Vagina (tissue), 2 donors: ENCODE measurements at places on chromosomes 11 and 22. TPM values are rescaled to one million over a fixed set of nuclear protein-coding genes. Genes with fewer than 3 reads are reported as not detected.

Gene PHOX2A
- 3.4 TPM for total RNA-seq

Gene CHADL
- 3.7 TPM for total RNA-seq

Gene ARHGAP42
- total RNA-seq = 5.9 TPM

Gene FAM180B
- not detected for total RNA-seq

Gene RASD2
- 2.0 TPM for total RNA-seq

DNA sequence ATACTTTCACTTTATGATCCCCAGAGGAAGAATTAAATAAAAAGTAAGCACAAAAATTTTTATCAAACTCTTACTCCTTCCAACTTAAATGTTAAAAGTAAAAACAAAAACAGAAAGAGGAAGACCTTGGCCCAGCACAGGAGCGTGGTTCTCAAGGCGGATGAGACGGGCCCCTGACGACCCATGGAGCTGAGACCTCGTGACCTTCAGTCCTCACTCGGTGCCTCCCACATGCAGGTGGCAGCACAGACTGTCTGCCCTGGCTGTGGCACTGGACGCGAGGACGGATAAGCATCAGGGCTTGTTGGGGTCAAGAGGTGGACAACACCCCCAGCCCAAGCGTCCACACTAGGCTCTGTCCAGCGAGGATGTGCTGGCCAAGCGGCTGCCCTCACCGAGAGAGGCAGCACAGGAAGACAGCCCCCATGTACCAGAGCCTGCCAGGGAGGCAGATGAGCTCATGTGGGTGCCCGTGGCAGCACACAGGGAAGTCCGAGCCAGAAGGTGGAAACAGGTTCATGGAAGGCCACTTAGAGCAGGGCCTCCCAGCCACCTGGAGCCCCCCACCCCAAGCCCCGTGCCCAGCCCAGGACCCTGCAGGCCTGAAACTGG, 1389.8 kb downstream of the TBC1D22A start:
- no peak overlapping the region for H3K27ac ChIP-seq
- DNase-seq = no peak
- H3K36me3 ChIP-seq = no peaks in the 10 kb centered on the region
- H3K4me3 ChIP-seq = no peak overlapping the region
- no peaks in the 10 kb centered on the region for H3K4me1 ChIP-seq
- no peaks in the 10 kb centered on the region for H3K27me3 ChIP-seq

GRCh38 chr11:27857588-27857987, 157.3 kb upstream of the BDNF start:
- no peaks in the 10 kb centered on the region for H3K4me1 ChIP-seq
- no peak overlapping the region for H3K27ac ChIP-seq
- DNase-seq = no peak
- H3K27me3 ChIP-seq = no peaks in the 10 kb centered on the region
- no peak overlapping the region for H3K4me3 ChIP-seq

DNA sequence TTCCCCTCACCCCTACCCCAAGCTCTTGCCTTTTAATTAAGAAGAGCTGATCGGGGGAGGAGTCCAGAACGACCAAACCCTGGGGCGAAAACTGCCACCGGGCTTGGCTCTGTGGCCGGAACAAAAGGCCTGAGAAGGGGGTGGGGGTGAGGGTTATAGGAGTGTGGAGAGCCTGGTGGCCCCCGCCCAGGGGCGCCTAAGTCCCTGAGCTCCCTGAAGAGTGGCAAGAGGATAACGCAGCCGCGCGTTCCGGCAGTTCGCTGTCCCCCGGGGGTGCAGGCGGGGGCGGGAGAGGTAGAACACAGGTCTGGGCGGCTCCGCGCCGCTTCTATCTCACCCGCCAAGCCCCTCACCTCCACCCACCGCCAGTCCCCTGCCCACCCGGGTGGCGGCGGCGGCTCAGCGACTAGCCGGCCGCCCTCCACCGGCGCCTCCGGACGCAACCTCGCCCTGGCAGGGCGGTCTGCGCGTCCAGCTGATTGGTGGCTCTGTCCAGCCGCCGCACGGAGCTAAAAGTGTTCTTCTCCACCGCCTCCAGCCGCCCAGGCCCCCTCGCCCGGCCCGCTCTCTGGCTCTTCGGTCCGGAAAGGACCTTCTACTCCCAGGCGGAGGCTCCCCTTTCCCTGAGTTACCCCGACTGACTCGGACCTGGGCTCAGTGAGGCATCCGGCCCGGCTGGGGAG, 18.7 kb upstream of the BDNF start:
- H3K4me1 ChIP-seq = peaks cover 29% of the 10 kb centered on the region
- peak overlapping the region; percentile 35 for H3K4me3 ChIP-seq
- no peak overlapping the region for H3K27ac ChIP-seq
- DNase-seq = no peak
- H3K27me3 ChIP-seq = peaks cover 8% of the 10 kb centered on the region

GRCh38 chr11:114017723-114018122, 41.8 kb upstream of the ZBTB16 start:
- H3K27me3 ChIP-seq = no peaks in the 10 kb centered on the region
- H3K4me1 ChIP-seq = no peaks in the 10 kb centered on the region
- no peak for DNase-seq
- H3K4me3 ChIP-seq = no peak overlapping the region
- H3K27ac ChIP-seq = no peak overlapping the region

- H3K4me1 ChIP-seq = no peaks in the 10 kb centered on the region
- no peaks in the 10 kb centered on the region for H3K36me3 ChIP-seq
- H3K4me3 ChIP-seq = no peak overlapping the region
- no peak for DNase-seq
- H3K27me3 ChIP-seq = no peaks in the 10 kb centered on the region
Observed at GRCh38 chr22:33382436-33382835, 324.3 kb upstream of the SYN3 start.

DNA sequence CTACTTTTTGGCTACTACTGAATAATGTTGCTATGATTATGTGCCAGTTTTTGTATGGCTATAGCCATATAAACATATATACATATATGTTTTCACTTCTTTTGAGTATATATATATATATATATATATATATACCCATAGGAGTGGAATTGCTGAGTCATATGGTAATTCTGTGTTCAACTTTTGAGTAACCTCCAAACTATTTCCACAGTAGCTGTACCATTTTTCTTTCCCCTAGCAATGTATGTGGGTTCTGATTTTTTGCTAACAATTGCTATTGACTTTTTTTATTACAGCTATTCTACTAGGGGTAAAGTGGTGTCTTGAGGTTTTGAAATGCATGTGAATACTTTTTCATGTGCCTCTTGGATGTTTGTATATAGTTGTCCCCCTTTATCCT, 30.4 kb downstream of the CBL start:
- no peak overlapping the region for H3K27ac ChIP-seq
- H3K27me3 ChIP-seq = no peaks in the 10 kb centered on the region
- H3K36me3 ChIP-seq = peaks cover 21% of the 10 kb centered on the region
- no peak overlapping the region for H3K4me3 ChIP-seq

- no peak for DNase-seq
- no peak overlapping the region for H3K4me3 ChIP-seq
- H3K36me3 ChIP-seq = no peaks in the 10 kb centered on the region
- H3K27me3 ChIP-seq = no peaks in the 10 kb centered on the region
- H3K27ac ChIP-seq = no peak overlapping the region
Observed at GRCh38 chr22:28017859-28018258, 98.8 kb upstream of the PITPNB start.

DNA sequence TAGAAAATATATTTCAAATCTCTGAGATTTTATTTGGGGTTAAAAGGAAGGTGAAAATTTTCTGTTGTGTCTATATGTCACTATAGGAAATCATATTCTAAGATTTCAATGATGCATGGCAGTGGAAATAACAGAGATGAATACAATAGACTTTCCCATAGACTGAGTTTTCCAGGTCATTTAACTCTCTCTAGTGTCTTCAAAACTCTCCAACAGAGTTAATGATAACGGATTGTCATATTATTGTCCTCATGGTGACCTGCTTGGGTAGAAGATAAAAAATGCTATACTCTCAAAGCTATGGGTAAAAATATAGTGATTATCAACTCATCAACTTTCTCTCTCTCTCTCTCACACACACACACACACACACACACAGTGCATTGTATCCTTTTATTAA, 312.9 kb downstream of the CNTN5 start:
- no peak for DNase-seq
- H3K36me3 ChIP-seq = no peaks in the 10 kb centered on the region
- no peak overlapping the region for H3K4me3 ChIP-seq
- H3K27me3 ChIP-seq = no peaks in the 10 kb centered on the region
- H3K4me1 ChIP-seq = no peaks in the 10 kb centered on the region

- DNase-seq = no peak
- no peak overlapping the region for H3K27ac ChIP-seq
- no peaks in the 10 kb centered on the region for H3K27me3 ChIP-seq
- no peaks in the 10 kb centered on the region for H3K36me3 ChIP-seq
- no peaks in the 10 kb centered on the region for H3K4me1 ChIP-seq
- H3K4me3 ChIP-seq = no peak overlapping the region
Observed at GRCh38 chr22:46422896-46423295, 87.4 kb downstream of the TRMU start.

DNA sequence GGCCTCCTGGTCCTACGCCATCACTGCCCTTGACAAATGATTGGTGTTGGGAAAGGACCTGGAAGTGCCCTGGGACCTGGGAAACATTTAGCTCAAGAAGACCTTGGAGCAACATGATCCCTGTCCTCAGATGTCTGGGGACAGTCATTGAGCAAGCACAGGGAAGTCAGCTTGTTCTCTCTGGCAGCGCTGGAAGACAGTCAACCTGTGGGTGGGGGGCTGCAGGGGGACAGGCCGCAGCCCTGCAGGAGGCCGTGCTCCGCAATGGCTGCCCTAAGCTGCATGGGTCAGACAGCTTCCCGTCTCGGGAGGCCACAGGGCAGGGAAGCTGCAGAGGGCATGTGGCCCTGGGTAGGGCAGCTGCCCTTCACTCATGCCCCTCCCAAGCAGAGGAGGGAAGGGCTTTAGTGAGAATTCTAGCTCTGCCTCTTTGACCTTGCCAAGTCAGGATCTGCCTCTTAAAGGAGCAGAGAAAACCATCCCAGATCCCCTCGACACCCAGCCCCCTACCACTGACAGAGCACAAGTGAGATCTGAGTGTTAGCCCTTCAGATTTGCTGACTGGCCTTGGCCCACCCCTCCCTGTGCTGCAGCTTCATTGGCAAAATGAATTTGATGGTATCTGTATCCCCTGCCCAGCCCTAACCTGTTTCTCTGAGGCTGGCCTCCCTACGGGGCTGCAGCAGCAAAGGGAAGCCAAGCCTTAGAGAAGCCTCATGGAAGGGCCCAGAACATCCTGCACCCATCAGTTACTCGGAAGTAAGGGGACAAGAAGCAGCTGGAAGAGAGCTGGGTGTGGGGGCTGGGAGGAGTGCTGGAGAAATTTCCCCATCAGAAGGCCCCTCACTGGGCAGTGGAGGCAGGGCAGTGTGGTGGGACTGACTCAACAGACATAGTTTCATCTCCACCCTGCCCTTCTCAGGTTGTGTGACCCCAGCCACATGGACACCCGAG, 6.2 kb upstream of the SREBF2 start:
- H3K4me1 ChIP-seq = peaks cover 20% of the 10 kb centered on the region
- H3K36me3 ChIP-seq = no peaks in the 10 kb centered on the region
- no peaks in the 10 kb centered on the region for H3K27me3 ChIP-seq
- H3K27ac ChIP-seq = peak overlapping the region; percentile 24

- H3K27me3 ChIP-seq = no peaks in the 10 kb centered on the region
- DNase-seq = no peak
- no peaks in the 10 kb centered on the region for H3K4me1 ChIP-seq
Observed at GRCh38 chr22:30114361-30114760, 34.1 kb downstream of the HORMAD2 start.

DNA sequence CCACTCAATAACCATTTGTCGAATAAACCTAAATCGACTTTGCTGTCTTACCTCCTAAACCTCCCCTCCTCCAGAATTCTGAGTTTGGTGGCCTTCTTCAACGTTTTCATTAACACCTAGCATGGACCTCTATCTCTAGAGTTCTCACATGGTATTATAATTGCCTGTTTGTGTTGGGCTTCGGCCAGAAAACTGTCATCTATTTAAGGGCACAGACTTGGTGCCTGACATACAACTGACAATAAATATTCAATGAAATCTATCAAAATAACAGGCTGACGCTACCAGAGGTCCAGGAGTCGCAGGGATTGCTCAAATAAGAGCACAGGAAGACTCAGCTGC, 687 bp downstream of the ALKBH8 start:
- no peaks in the 10 kb centered on the region for H3K36me3 ChIP-seq
- peaks cover 29% of the 10 kb centered on the region for H3K4me1 ChIP-seq
- no peaks in the 10 kb centered on the region for H3K27me3 ChIP-seq
- DNase-seq = no peak

- peaks cover 5% of the 10 kb centered on the region for H3K4me1 ChIP-seq
- no peak for DNase-seq
Observed at GRCh38 chr11:128824191-128825049, 42.7 kb downstream of the KCNJ1 start.

DNA sequence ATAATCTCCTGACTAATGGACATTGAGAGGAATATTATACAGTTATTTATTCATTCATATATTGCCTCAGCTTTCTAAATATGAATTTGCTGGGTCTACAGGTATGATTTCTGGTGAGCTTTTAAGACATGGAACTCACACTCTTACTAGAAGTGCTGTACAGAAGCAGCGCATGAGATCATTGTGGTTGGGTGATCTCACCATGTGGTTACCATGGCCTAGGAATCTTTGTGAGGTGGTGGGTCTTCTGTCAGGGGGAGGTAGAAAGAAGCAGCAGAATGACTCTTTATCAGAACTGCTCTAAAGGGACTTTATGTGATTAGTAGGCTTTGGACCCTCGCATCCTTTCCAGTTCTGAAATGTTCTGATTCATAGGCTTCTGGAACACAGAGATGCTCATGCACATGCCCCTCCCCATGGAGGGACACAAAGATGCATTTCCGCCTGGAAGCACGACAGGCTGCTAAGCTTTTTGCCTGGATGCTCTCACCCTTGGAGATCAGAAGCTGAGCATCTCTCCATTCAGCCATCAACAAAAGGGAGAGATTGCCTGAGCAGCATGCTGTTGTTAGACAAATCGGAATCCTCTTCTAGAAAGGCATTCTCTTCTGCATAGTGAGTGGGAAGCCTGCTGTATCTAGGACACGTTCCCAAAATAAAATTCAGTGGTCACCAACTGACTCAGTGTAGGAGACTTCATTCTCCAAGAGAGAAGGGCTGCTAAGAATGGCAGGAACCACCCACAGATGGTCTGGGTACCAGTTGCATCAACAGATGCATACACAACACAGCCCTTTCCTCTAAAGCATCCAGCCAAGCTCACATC, 51.3 kb downstream of the KIRREL3 start:
- no peaks in the 10 kb centered on the region for H3K4me1 ChIP-seq
- no peak overlapping the region for H3K4me3 ChIP-seq
- H3K27me3 ChIP-seq = no peaks in the 10 kb centered on the region
- DNase-seq = no peak
- no peak overlapping the region for H3K27ac ChIP-seq

DNA sequence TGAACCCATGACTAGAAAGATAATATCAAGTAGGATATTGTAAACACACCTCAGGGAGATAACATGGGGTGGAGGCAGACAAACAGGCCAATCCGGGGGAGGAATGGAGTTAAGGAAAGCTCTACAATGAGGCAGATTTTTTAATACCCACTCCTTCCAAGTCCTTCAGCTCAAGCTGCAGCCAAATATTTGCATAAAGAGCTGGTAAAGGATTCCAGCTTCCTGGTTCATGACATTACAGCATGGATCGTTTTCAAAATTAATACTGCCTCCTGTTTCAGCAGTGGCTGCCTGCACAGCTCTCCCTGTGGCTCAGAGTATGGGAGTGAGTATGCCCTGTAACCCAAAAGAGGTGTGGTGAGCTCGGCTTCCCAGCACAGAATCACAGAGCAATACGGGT, 5.1 kb downstream of the POU2AF3 start:
- H3K4me1 ChIP-seq = peaks cover 8% of the 10 kb centered on the region
- no peaks in the 10 kb centered on the region for H3K27me3 ChIP-seq
- no peak overlapping the region for H3K4me3 ChIP-seq
